ENCODE measurements at places on chromosomes 2 and 18.

- no peak for DNase-seq
These were observed 48.7 kb downstream of the RRM2 start for GRCh38 chr2:10171006-10171800.

DNA sequence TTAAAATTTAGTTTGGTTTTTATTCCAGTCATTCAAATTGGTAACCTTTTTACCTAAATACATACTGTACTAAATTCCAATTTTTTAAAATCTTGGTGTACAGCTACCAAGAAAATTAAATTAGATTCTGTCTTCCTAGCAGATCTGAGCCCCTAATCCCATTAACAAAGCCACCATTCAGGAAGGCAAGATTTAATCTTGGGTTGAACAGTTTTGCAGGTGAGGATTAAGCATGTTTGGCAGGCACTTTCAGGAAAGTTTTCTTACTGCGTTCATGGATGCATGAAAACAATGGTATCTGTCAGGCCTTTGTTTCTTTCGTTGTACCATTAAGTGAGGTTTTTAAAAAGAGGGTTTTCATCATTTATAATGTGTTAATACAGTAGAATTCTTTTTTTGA is 32.8 kb downstream of the ITPRID2 start:
- no peak for DNase-seq

GRCh38 chr2:19461504-19462255 is 103.3 kb upstream of the OSR1 start:
- no peak for DNase-seq

GRCh38 chr2:239264838-239265651 is 135.8 kb downstream of the HDAC4 start:
- no peak for DNase-seq

GRCh38 chr2:104849618-104850141 is 4.2 kb upstream of the POU3F3 start:
- DNase-seq: peak; percentile 44

Measured in stimulated activated CD4-positive, alpha-beta T cell treated with anti-CD3 and anti-CD28 coated beads, Interleukin-15, amount 100 ng/mL, for 1 hour (primary cell).